ENCODE measurements at places on chromosomes 4 and X.
A peak's percentile ranks its signal among the peaks of the same experiment; 100 is the strongest.

GRCh38 chr4:13126976-13127910 lies 356.9 kb downstream of the RAB28 start:
- DNase-seq = no peak

GRCh38 chr4:43458293-43458692 lies 565.8 kb downstream of the GRXCR1 start:
- no peak for DNase-seq

- DNase-seq = no peak
These were observed 175.9 kb downstream of the FBXW7 start for GRCh38 chr4:152360045-152360410.

GRCh38 chr4:54929459-54929858 lies 195.9 kb downstream of the KDR start:
- DNase-seq = no peak

- no peak for DNase-seq
These were observed 360.6 kb downstream of the INPP4B start for GRCh38 chr4:142485452-142485851.

GRCh38 chr4:47715716-47716416 lies 122.0 kb downstream of the CORIN start:
- DNase-seq = no peak

GRCh38 chr4:174216799-174217272 lies 66.6 kb downstream of the FBXO8 start:
- no peak for DNase-seq

DNA sequence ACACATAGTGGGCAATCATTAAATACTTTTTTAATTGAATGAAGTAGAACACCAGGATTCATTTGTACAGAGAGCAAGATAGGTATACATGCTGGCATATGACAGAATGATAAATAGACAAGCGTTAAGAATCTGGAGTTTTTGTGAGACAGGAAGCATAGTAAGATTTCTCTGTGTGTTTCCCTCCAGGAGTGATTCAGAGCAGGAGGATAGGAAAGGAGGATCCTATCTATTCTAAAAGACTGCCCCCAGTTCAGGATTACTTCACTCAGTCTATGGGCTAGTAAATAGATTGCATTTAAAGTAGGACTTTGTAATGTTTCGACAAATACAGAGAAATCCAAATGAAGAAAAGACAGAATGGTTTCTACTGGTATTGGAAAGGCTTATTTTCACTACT lies 423.7 kb downstream of the PDGFC start:
- no peak for DNase-seq

- peak; percentile 71 for DNase-seq
These were observed 756.9 kb downstream of the FAT4 start for GRCh38 chr4:126071346-126072333.
